ENCODE measurements at places on chromosomes 3 and 15.
A peak's percentile ranks its signal among the peaks of the same experiment; 100 is the strongest.

GRCh38 chr15:91244919-91245318 lies 144.9 kb downstream of the SV2B start:
- no peak for DNase-seq

GRCh38 chr3:45864760-45865519 lies 21.4 kb upstream of the CCR9 start:
- DNase-seq: peak; percentile 44

- no peak for DNase-seq
These were observed 48.1 kb upstream of the CRBN start for GRCh38 chr3:3227640-3228039.

GRCh38 chr3:128701342-128702212 lies 24.4 kb upstream of the RAB7A start:
- no peak for DNase-seq

DNA sequence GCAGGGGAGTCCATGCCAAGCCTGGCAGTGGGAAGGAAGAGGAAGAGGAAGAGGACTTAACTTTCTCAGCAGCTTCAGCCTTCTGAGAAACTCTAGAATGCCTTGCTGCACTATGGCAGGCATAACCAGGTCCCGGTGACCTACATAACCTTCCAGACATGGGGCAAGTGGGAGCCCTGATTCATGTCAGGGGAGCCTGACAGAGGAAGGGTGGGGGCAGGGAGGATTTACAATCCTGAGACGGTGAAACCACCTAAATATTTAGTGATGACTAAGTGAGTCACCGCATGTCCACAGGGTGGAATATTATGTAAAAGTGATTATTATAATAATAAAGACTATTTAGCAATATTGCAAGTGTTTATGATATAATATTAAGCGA lies 46.7 kb downstream of the AMOTL2 start:
- no peak for DNase-seq

GRCh38 chr15:99732124-99732750 lies 1.0 kb downstream of the LYSMD4 start:
- no peak for DNase-seq

DNA sequence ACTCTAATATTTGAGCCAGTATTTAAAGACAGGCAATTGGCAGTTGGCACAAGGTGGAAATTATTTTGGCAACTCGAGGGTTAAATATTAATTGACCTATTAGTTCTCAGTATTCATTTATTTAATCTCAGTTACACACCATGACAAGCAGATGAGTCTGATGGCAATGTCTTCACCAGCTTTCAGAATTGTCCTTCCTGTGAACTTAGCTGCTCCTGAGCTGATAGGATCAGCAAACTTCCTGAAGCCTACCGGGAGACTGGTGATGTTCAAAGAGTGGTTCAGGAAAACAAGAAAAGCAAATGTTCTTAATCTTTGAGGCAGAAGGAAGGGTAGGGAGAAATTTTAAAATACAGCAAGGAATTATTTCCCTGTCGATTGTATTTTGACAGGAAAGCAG lies 522.2 kb downstream of the SOX2 start:
- no peak for DNase-seq

DNA sequence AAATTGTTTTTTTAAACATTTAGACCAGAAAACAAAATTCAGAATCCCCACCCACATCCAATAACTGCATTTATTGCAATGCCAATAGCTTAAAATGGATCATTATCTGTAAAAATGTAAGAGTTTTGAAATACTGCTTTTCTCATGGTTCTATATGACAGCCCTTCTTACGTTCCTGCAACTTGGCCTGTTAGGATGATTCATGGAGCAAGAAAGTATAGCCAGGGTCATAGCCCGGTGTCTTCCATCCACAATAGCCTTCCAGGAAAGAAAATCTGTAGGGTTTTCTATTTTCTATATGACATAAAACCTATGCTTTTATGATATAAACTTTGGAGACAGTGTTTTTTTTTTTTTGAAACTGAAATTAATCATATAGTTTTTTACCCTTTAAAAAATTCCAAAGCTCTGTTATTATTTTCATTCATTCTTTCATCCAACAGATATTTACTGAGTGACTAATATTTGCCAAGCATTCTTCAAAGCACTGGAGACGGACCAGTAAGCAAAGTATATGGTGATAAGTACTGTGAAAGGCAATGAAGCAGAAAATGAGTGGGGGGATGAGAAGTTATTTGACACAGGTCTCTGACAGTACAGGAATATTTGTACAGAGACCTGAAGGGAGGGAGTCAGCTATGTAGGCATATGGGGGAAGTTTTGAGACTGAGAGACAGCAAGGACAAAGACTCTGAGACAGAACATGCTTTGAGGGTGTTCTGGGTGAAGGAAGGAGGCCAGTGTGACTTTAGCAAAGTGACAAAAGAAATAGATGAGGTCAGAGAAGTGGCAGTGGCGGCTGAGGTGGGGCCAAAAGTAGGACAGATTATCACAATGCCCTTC lies 29.0 kb upstream of the SLC2A2 start:
- no peak for DNase-seq

GRCh38 chr15:35168464-35168863 lies 83.4 kb upstream of the NANOGP8 start:
- no peak for DNase-seq

DNA sequence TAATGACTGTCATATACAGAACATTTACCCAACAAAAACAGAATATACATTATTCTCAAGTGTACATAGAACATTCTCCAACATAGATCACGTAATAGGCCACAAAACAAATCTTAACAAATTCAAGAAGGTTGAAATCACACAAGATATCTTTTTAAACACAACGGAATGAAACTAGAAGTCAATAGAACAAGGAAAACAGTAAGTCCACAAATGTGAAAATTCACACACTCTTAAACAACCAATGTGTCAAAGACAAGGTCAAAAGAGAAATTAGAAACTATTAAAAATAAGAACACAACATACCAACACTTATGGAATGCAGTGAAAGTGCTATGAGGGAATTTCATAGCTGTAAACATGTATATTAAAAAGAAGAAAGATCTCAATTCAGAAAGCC lies 81.2 kb upstream of the SLCO2A1 start:
- DNase-seq: no peak

DNA sequence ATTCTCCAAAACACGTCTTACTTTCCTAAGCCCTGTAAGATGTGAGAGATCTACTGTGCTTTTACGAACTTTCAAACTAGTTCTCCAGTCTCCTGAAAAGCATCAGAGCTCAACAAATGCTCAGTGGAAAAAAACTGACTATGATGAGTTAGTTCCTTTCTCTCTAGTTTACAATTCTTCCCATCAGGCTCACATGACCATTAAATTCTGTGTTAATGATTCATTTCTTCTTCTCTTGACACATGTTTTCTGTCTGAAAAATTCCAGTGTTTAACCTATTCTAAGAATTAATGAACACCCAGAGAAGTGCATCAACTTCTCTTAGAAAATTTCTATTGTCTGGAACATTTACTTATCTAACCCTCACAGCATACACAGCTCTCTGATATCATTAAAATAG lies 844.3 kb downstream of the SI start:
- DNase-seq: no peak

- no peak for DNase-seq
These were observed 191.8 kb downstream of the LSAMP start for GRCh38 chr3:116253511-116253910.

DNA sequence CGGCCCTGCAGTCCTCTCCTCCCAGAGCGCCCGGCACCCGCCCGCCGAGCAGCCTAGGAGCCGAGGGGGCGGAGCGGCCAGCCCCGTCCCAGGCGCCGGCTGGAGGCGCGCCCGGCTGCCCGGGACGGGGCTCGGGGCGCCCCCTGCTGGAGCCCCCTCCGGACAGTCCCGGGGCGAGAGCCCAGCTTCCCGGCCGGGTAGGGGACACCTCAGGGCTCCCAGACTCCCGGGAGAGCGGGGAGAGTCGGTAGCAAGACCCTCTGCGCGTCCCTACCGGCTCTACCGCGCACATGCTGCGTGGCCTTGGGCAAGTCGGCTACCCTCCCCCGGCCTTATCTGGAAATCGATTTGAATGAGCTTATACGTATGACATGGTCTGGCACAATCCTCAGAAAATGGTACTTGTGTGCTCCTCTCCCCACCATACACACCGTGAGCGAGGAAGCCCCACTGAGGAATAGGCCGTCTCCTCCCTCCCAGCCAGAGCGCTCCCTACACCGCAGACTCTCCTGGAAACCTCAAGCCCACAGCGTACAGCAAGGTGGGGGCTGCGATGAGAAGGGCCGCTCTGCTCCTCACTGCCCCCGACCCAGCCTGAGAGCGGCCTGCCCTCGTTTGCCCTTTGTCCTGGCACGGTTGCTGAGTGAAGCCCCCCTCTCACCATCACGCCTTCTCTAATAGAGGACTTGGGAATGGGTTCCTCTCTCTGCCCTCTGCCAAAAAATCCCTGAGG lies at the start of gene DAPK2:
TSS of gene DAPK2 (minus strand) at position 65 of the 733 bp plus-strand sequence. CDS start 6,224 bp downstream, outside the sequence.
- peak; percentile 67 for DNase-seq

DNA sequence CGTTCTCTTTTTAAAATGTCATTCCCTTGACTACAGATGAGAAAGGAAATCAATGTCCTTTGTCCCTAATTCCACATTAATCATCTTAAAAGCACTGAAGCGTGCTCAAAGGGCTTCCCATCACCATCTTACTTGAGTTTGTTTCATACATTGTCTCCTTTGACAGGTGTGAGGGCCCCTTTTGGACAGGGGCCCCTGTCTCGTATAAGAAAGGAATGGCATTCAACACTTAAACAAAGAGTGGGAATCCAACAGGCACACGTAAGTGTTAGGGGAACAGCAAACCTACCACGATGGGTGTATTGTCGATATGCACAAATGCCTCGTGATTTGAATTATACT lies 5.0 kb downstream of the SSUH2 start:
- no peak for DNase-seq

DNA sequence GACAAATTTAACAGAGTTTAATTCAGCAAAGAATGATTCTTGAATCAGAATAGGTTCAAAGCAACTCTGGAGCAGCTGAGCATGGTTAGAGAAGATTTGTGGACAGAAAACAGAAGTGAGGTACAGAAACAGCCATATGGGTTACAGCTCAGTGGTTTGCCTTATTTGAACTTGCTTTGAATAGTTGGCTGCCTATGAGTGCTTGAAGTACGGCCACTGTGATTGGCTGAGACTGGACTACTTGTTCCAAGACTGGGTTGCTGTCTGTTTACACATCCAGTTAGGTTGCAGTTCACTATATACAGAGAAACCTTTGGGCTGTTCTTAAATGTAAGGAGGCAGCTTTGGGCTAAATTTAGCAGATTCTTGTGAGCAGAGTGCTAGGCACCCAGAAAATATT lies 79.4 kb upstream of the CADPS start:
- DNase-seq: no peak

DNA sequence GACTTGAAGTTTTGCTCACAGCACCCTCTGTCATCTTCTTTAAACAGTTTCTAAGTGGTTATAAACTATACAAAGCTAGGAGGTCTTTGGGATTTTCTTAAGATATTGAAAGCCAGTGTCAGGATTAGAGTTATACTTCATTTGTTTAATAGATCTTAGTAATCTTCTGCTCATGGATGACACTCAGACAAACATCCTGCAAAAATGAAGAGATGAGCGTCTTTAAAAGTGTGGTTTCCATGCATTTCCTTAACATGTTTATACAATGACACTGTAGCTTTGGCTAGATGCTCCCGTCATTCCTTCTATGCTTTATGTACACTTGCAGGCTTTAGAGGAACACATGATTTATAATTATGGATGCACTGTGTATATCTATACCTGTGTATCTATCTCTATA lies 182.2 kb downstream of the NAALADL2 start:
- DNase-seq: no peak

GRCh38 chr3:110327870-110328269 lies 743.7 kb upstream of the NECTIN3 start:
- DNase-seq: no peak

DNA sequence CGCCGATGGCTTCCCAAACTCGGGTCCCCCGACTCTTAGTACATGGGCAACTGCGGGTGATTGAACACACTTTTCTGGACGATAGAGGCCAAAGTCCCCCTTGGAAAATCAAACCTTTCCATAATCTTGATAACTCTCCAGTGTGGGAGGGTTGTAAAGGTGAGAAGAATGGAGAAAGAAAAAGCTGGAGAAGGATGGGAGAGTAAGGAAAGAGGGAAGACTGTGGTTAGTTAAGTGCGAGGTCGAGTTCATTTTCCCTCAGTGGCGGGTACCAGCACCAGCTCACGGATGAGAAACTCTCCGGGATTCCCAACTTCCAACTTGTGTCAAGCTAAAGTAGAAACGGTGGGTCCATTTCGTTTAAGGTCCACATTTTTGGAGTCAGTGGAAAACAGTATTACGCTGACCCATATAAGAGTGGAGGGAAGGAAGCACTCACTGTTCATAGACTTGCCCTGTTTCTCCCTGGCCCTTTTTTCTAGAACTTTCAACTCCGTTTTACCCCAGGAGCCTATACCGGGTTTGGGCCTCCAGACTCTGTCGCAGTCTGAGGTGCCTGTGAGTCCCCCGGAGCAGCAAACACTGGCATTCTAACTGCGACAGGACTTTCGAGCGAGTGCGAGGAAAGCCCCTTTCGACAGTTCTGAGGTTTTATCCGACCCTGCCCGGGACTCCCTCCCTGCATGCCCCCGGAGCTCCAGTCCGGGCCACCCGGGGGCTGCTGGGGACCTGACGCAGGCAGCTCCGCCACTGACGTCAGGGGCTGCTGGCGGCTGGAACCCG lies 14.8 kb downstream of the ZIC1 start:
- DNase-seq: no peak

DNA sequence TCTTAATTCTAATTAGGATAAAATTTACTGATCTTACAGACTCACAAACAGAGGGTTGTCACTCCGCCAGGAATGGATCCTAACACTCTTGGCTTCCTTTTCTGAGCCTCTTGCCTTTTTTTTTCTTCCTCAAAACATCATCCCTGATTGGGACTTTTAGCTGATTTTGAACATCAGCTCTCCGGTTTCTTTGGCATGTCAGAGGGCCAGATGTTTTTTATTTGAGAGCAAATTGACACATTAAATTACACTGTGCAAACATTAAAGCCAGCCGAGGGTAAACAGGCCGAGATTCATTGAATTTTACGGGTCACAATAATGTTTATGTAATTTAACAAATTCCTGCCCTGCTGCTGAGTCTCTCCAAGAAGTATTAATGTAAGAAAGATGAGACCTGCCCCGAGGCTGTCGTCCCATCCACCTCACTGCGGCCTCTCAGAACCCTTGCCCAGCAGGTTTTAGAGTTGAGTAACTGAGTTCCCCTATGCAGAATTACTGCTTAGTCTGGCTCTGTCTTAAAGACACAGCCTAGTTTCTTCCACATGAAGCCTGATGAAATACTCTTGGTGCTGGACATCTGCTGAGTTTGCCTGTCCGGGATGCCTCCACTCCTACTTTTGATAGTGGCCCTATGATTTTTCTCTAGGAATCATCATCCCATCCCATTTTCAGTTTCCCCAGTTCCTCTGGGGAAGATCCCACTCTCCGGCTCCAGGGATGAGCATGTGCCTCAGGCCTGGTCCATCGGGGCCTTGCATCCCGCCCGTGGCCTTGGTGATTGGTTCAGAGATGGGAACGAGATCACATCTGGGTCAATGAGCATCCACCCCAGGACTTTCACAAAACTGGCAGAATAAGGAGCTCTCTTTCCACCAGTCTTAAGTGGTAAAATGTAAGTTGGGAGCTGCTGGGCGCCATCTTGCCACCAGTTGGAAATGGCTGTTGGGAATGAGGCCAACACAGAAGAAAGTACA lies 226.6 kb upstream of the TLE3 start:
- no peak for DNase-seq

Data from stimulated activated CD4-positive, alpha-beta T cell treated with anti-CD3 and anti-CD28 coated beads, Interleukin-4, amount 100 ng/mL, for 24 hours (primary cell).